COLO829 (cell line): ENCODE measurements at places on chromosomes 16 and 17.

DNA sequence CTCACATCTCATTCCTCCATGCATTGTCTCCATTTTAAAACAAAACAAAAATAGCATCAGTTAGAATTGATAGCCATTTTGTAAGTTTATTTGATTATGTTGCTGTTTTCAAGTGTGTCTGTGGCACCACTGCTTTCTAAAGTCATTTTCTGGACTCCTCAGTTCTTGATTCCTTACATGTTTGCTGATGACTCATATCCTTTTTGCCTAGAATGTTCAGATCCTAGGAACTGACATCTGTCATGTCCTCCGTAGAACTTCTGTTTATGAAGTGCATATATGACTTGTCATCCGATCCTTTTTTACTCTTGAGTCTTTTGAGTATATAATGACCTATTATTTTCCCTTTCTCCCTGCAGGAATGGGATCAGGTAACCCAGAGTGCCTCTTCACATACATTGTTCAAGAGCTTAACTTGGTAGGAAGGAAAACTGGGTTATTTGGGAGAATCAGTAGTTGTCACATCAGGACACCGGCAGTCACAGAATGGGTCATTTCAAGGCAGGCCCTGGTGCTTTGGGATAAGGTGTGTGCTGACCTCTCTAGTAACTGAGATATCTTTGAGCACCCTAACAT, 69.2 kb downstream of the MAP2K4 start:
- DNase-seq, result peak; percentile 62

- DNase-seq, result no peak
Observed at GRCh38 chr17:39352511-39352910, 48.9 kb downstream of the FBXL20 start.

GRCh38 chr16:81560979-81561657, 116.5 kb downstream of the CMIP start:
- no peak for DNase-seq

DNA sequence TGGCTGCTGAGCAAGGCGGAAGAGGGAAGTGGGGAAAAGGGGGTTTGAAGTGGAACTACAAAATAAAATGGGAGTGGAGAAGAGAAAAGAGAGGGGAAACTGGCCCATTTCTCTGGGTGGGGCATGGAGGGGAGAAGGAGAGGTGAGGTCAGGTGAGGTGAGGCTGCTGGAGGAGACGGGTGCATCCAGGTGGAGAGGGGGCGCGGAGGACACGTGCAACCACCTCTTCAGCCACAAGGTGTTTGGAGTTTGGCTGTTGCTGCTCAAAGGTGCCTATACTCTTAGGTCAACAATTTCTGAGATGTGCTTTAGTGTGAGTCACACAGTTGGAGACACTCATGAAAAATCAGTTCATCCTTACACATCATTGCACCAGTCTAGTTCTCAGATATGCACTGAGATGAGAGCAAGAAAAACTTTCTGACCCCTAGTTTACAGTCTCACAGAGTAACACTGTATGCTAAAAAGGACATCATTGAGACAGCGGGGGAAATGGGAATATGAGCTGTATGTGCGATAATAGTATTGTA, 4.8 kb downstream of the SLC6A4 start:
- DNase-seq, result no peak

DNA sequence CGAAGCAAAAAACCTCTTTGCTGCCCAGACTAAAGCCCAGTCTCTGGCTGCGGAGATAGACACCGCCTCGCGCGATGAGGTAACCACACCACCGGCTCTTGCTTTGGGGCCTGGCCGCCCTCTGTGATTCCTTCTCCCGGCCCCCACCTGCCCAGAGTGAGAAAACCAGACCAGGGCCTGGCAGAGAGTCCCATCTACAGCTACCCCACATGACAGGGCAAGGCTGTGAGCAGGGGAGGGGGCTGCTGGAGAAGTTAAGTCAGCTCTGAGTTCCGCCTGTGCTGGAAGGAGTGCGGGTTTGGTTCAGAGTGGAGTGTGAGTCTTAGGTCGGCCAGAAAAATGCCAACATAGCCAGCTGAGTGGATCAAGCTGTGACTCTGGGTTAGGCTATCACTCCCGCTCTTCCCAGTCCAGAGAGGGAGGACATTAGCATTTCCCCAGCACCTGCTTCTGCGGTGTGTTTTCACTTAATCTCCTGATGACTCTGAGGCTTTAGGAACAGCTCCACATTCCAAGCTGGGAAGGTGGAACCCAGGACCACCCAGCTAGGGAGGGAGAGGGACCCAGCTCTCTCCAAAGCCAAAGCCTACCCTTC, 139.0 kb downstream of the RAB11FIP4 start:
- no peak for DNase-seq

DNA sequence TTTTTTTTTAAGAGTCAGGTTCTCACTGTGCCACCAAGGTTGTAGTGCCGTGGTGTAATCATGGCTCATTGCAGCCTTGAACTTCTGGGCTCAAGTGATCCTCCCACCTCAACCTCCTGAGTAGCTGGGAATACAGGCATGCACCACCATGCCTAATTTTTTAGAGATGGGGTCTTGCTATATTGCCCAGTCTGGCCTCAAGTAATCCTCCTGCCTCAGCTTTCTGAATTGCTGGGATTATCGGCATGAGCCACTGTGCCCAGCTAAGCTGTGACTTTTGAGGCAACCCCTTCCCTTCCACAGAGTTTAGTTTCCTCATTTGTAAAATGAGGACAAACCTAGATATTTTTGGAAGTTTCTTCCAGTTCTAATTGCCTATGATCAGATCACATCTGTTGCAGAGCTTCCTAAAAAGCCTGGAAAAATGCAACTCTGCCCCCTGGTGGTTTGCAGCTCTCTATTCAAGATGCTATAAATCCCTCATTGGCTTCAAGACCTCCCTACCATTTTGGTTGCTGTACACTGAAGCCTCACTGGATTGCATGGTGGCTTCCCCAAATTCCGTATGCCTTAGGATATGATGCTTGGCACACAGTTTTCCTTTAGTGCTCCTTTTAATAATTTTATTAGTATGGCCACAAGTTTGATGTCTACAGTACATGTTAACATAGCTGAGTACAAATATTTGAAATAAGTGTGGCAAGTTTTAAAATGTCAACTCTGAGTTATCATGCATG, 19.3 kb downstream of the GDE1 start:
- DNase-seq, result peak; percentile 76

- peak; percentile 56 for DNase-seq
Observed at GRCh38 chr17:36705874-36706731, 104.7 kb downstream of the MRM1 start.

GRCh38 chr16:8967132-8967821, 3.6 kb upstream of the USP7 start:
- no peak for DNase-seq

DNA sequence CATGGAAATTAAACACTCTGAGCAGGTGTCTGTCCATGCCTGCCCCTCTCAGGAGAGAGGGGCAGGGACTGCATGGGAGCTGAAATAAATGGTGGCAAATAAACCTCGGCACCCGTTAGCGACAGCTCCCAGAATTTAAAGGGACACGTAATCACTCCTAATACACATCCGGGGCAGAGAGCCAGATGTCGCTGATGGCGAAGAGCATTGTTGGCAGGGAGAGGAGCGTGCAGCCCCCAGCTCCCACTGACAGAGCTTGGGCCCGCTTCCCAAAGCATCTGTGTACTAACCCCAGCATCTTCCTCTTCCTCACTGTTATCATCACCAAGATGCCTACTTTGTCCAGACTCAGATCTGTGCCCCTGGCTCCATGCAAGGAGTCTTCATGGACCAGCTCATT, 85.8 kb downstream of the IRX5 start:
- DNase-seq, result no peak

DNA sequence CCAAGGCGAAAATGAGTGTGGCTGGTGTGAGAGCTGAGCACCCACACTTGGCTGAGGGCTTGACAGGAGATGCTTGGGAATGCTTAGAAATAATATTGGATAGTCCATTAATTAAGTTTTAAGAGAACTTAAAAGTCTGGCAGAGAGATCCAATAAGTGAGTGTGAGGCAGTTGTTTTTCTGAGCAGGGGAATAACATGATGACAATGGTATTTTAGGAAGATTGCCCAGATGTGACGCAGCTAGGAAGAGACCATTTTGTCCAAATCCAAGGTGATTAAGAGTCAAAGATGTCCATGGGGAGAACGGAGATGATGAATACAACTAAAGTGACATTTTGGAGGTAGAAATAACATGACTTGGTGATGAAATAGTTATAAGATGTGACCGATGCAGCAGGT, 102.8 kb upstream of the AXIN2 start:
- DNase-seq, result no peak

- no peak for DNase-seq
Observed at GRCh38 chr16:28943281-28943680, 7.5 kb upstream of the NFATC2IP start.

DNA sequence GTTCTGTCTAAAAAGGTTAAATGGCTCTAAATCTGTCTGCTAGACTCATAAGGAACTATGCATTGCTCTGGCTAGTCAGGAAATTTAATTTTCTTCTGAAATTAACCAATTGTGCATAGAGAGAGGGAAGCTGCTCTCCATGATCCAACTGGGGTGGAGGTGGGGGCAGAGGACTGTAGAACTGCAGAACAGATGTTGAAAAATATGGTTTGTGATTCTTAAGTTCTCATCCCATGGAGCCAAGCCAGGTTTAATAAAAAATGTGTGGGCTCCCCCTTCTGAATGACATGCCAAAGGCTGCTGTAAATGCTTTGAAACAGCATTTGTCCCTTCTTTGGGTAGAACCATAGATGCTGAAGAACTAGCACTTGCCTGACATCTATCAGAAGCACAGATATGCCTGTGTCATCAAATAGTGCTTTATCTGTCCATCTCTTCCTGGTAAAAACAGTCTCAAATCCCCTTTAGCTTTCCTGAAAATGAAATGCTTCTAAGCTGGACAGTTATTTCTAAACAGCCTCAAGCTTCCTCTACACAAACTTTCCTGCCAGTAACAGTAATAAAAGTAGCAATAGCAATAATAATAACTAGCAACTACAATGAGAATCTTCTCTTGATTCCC, 221.4 kb downstream of the CDH8 start:
- DNase-seq, result no peak

DNA sequence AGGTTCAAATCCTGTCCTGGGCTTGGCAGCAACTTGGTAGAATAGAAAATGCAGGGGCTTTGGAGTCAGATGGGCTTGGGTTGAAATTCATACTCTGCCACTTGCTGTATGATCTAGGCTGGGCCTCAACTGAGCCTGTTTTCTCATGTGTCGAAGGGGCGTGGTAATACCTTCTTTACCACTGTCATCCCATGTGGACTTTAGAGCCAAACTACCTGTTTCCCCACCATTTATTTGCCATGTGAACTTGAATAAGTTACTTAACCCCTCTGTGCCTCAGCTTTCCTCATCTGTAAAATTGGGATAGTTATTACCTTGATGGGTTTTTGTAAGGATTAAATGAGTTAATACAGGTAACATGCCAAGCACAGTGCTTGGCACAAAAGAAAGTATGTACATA, 106.0 kb downstream of the COPRS start:
- DNase-seq, result no peak

GRCh38 chr16:5633845-5634440, 536.3 kb upstream of the EEF2KMT start:
- DNase-seq, result peak; percentile 59
